ENCODE measurements at places on chromosomes 7 and 10.

GRCh38 chr10:103861505-103861904, 6.1 kb upstream of the SH3PXD2A start:
- DNase-seq = no peak

DNA sequence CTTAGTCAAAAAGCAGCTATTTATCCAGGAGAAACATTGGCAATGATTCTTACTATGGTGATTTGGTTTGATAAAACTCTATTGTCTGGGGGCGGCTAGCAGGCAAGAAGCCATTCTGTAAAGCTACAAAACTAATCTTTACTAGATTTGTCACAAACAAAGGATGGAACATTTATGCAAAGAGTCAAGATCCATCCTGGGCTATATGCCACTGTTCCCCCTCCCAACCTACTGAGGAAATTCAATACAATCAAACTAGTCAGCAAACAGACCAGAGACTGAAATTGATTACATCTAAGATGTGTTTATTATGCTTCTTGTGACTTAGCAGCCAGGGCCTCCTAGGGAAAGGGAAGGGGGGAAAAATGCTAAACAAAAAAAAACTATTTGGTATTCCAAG, 397.6 kb downstream of the GPAM start:
- no peak for DNase-seq

GRCh38 chr7:29278337-29279069, 83.9 kb downstream of the CHN2 start:
- no peak for DNase-seq

GRCh38 chr10:110613996-110614495, 30.1 kb upstream of the RBM20 start:
- DNase-seq = no peak

GRCh38 chr7:127233630-127234029, 19.1 kb downstream of the GRM8 start:
- DNase-seq = no peak

- DNase-seq = no peak
Observed at GRCh38 chr7:90430614-90431460, 27.6 kb downstream of the CLDN12 start.

- DNase-seq = no peak
Observed at GRCh38 chr7:29990931-29991330, 1.3 kb upstream of the SCRN1 start.

GRCh38 chr7:108809356-108809755, 239.7 kb downstream of the DNAJB9 start:
- no peak for DNase-seq

- no peak for DNase-seq
Observed at GRCh38 chr7:51860305-51860704, 543.7 kb upstream of the COBL start.

- DNase-seq = no peak
Observed at GRCh38 chr7:156203923-156204322, 391.7 kb upstream of the SHH start.

DNA sequence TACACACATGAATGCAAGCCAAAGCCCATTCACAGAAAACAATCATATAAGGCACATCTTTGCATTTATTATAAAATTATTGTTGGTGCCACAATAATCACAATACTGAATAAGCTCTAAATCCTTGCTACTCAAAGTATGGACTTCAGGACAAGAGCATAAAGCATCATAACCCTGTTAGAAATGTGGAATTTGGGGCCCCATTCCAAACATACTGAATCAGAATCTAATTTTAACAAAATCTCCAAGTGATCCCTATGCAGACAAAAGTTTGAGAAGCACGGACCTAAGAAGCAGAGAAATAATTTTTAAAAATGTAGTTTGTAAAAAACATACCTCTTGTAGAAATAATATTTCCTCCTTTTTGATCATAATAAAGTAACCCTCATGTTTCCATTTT, 199.2 kb downstream of the IMMP2L start:
- no peak for DNase-seq

- no peak for DNase-seq
Observed at GRCh38 chr10:114632869-114633715, 25.0 kb downstream of the ABLIM1 start.

DNA sequence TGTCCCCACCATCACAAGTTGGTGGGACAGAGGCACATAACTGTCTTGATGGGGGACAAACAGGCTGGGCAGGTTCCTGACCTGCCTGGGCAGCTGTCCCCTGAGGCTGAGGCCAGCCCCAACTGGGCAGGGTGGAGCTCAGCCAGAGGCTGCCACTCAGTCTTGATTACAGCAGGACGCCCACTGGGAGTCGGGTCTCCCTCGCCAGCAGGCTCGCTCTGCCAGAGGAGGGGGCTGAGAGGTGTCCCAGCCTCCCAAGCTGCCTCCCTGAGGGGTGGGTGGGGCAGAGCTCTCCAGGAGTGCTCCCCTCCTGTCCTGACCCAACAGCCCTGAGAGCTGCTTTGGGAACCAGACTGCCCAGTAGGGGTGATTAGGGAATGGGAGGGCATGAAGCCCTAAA, 1.8 kb upstream of the CAMK2G start:
- DNase-seq = no peak

DNA sequence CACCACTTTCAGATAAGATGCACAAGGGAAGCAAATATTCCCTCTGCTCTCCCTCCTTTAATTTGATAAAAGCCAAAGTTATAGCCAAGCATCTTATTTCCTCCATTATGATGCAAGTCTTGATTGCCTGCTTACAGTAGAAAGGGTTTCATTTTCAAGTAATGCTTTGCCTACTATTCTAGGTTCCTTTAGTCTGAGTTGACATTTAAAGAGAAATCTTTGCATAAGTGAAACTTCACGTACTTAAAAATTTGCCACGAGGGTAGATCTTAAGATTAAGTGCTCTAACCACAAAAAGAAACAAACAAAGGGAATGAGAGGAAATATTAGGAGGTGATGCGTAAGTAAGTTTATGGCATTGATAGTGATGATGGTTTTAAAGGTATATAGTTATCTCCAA, 78.1 kb upstream of the VWDE start:
- DNase-seq = no peak

DNA sequence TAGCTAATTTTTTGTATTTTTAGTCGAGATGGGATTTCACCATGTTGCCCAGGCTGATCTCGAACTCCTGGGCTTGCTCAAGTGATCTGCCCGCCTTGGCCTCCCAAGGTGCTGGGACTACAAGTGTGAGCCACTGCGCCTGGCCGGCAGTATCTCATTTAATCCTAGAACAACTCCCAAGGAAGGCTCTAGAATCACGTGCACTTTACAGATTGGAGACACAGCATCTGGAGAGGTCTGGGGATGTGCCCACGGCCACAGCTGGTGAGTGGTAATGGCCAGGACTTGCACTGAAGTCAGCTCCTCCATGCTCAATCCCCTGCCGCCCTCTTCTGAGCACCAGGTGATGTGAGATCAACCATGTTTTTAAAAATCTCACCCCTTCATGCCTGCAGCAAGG, 43.1 kb downstream of the CARD11 start:
- no peak for DNase-seq

GRCh38 chr7:30706316-30706715, 24.1 kb upstream of the CRHR2 start:
- DNase-seq = no peak

GRCh38 chr7:45244981-45245380, 87.4 kb downstream of the RAMP3 start:
- DNase-seq = no peak

DNA sequence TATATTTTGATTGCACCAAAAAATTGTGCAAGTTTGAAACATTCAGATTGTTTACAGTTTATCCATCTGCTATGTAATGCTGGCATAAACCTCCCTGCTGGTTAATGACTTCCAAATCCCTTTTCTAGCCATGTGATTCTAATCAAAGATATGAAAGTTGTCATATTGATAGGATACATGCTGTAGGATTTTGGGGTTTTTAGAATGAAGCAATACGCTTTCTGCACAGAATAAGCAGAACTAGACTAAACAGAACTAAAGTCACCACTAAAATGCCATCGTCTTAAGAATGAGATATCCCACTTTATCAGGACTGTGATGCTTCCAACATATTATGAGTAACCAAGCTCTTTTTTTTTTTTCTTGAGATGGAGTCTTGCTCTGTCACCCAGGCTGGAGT, 856 bp downstream of the SSMEM1 start:
- no peak for DNase-seq

DNA sequence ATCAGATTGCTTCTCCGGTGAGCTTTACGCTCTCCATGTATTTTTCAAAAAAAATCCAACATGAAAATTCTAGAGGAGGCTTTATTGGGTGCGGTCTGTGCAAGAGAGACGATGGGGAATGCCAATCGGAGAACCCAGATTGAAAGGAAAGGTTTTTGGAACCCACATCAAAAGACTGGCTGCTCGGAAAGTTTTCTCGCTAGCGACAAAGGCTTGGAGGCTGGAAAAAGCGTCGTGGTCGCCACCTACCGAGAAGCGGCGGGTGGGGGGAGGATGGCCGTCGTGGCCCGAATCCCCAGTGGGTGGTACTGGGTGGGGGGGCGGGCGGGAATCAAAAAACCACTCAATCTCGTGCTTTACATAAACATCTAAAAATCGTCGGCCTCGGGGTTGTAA, 1.1 kb upstream of the GTF2I start:
- peak; percentile 52 for DNase-seq

- no peak for DNase-seq
Observed at GRCh38 chr7:138654616-138655015, 46.5 kb downstream of the SVOPL start.

DNA sequence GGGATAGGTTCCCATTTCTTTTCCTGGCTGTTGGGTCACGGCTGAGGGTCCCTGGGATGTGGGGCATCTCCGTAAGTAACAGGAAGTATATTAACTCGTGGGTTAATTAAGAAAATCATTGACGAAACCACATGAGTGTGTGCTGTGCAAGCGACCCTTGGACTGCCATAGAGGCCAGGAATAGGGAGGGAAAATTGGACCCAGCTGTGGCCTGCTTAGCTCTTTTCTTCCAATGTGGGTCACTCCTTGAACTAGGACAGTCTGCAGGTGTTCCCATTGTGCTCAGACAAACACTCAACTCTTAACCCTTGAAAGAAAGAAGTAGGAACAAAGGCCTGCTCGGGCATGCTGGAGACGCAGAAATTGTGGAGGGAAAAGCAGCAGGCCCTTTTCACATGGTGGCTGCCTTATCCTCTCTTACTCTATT, 25.6 kb upstream of the PLEKHA1 start:
- DNase-seq = no peak

- DNase-seq = no peak
Observed at GRCh38 chr7:99618726-99619125, 2.0 kb downstream of the ZSCAN25 start.

DNA sequence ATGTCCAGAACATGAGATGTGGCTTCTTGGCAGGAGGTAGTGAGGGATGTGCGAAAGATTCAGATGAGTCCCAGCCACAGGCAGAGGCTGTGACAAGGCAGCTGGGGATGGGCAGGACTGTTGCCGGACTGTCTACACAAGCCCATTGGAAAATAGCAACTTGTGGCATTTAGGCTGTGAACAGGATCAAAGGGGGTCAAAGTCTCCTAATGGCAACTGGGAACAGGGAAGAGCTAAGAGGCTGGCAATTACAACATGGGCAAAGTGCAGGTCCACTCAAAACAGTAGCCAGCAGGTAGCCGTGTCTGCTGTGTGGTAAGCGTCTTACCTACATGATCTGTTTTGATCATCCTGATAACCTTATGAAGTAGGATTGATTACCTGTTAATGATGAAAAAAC, 254.2 kb upstream of the ZNF32 start:
- DNase-seq = no peak

GRCh38 chr10:65931291-65932070, 994.4 kb upstream of the LRRTM3 start:
- DNase-seq = no peak

GRCh38 chr7:111198255-111198654, 107.3 kb downstream of the LRRN3 start:
- DNase-seq = no peak

DNA sequence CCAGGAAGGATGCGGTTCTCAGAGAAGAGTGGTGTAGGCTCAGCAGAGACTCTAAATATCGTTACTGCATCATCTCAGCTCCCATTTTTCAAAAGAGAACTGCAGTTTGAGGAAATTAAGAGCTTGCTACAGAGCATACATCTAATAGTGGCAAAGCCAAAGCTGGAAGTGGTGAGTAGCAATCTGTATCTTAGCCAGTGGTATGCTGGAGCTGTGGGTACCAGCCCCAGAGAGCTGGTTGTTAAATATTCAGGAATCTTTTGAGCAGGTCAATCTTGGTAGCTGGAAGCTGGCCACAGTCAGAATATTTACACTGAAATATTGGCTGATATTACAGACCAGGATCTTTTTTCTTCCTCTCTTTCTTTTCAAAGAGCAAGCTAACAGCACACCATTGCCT, 88.4 kb upstream of the STEAP1B start:
- no peak for DNase-seq

GRCh38 chr10:19046679-19047078, 1.9 kb upstream of the MALRD1 start:
- DNase-seq = no peak

- no peak for DNase-seq
Observed at GRCh38 chr7:32285698-32286097, 204.5 kb downstream of the LSM5 start.

GRCh38 chr7:985915-986741, 3.1 kb downstream of the CYP2W1 start:
- DNase-seq = no peak

DNA sequence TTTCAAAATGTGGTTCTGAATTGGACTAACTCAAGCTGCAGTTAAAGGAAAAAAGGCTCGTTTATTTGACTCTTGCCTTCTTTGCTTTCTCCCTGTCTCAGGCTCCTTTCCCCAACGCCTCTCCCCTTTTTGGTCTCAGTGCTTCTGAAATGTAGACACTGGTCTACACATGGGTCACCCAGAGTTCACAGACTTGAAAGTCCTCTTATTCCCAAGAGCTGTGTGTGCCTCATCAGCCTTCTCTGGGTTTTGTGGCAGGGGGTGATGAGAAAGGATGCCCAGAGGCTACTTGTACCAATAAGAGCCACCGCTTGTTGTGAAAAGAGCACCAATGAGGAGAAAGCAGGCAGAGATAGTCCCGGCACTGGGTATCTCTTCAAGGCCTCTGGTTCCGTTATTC, 125.7 kb downstream of the BICC1 start:
- DNase-seq = no peak

GRCh38 chr7:27424749-27425148, 182.1 kb downstream of the EVX1 start:
- no peak for DNase-seq
